NCI-H2171 treated with DMSO at 0.1 percent for 48 hours (cell line): ENCODE measurements at places on chromosomes 7 and 10.

GRCh38 chr7:40341836-40342235 lies 207.0 kb downstream of the SUGCT start:
- DNase-seq: no peak

GRCh38 chr10:36464291-36464690 lies 661.1 kb upstream of the ANKRD30A start:
- DNase-seq: no peak

- no peak for DNase-seq
These were observed 61.3 kb upstream of the DNAAF5 start for GRCh38 chr7:664997-665735.

- DNase-seq: no peak
These were observed 51.2 kb upstream of the TMEM248 start for GRCh38 chr7:66869660-66870450.

DNA sequence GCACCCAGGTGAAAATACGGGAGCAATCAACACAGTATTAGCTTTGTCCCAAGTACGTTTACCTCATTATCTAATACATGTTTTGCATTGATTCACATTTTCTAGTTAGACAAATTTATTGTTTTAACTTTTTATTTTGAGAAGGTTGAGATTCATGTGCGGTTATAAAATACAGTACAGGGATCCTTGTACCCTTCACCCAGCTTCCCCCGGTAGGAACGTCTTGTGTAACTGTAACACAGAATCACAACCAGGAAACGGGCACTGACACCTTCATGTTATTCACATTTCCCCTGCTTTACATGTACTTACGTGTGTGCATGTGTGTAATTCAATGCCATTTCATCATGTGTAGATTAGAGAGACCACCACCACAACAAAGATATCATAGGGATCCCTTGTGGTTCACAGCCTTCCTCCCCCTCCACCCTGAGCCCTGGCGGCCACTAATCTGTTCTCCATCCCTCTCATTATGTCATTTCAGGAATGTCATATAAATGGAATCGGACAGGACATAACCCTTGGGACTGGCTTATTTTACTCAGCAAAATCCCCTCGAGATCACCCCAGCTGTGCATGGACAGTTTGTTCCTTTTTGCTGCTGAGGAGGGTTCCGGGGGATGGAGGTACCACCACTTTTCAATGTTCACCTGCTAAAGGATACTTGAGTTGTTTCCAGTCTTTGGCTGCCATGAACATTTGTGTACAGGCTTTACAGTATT lies 46.5 kb upstream of the C10orf71 start:
- DNase-seq: no peak

- no peak for DNase-seq
These were observed 14.5 kb downstream of the TMEM120A start for GRCh38 chr7:75979759-75980429.

DNA sequence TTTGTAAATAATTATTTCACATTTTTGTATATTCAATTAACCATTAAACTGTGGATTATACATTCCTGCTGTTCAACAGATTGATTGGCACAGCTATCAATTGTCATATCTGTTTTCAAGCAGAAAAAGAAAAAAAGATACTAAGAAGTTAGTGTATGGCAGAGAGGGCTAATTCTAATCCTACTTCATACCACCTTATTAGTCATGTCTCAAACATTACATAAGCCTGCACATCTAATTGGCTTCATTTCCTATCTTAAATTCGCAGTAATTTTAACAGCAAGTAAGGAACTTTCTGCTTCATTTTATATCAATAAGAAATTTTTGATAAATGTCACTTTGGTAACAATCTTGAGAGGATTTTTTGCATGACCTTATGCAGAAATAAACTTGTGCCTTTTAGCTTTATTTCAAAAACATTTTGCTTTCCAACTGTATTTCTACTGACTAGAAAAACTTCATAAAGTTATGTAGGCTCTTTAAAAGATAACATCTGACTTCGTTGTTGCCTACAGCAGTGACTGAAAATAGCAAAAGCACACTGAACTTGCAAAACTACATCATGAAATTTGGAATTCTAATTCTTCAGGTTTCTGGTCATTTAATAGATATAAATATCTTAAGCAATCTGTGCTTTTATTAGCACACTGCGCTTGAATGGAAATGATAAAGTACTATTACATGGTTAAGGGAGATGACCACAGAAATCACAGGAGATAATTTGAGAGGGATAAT lies 111.5 kb downstream of the SEMA3C start:
- no peak for DNase-seq

GRCh38 chr10:50497758-50498157 lies 126.0 kb downstream of the SGMS1 start:
- no peak for DNase-seq

DNA sequence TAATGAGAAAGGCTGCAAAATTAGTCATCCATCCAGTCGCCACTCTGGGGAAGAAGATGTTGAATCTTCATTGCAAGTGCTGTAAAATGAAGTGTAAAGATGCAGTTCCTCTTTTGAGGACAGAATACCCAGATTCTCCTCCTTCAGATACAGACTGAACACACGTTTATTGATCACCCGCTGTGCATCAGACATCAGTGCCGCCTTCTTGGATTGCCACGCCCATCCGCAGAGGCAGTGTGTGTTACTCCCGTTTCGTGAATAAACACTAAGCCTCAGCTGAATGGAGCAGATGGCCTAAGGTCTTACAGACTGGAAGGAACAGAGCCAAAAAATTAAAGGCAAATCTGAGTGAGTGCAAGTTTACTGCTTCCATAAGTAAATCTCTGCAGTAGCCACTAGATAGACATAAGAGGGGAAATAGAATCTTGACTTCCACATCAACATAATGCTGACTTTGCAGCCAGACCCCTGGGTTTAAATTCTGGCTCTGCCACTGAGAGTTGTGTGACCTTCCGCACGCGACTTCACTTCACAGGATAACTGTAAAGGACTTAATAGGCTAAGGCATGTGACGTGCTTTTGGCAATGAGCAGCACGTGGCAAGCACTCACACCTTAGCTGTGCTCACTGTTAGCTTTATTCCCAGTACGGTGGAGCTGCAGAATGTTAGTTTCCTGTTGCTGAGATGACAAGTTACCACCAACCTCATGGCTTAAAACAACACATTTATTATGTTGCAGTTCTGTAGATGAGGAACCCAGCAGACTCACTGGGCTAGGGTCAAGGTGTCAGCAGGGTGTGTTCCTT lies 285.9 kb downstream of the CELF2 start:
- DNase-seq: peak; percentile 2

GRCh38 chr10:61903928-61904344 lies 2.4 kb downstream of the ARID5B start:
- DNase-seq: peak; percentile 77

- no peak for DNase-seq
These were observed 91.3 kb downstream of the SCRN1 start for GRCh38 chr7:29898301-29898700.

DNA sequence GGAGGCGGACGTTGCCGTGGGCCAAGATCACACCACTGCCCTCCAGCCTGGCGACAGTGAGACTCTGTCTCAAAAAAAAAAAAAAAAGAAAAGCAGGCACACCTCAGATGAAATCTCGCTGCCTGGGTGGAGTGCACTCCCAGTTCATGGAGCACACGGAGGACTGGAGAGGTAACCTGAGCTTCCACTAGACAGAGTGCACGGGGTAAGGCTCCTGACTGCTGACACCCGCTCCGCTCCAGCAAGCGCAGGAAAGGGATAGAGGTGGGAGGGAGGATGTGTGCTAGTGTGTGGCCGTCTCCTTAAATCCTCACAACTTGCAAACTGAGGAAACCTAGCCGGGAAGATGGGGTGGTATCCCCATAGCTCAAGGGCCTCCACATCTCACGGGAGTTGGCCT lies 50.8 kb downstream of the FAM53B start:
- DNase-seq: peak; percentile 89

DNA sequence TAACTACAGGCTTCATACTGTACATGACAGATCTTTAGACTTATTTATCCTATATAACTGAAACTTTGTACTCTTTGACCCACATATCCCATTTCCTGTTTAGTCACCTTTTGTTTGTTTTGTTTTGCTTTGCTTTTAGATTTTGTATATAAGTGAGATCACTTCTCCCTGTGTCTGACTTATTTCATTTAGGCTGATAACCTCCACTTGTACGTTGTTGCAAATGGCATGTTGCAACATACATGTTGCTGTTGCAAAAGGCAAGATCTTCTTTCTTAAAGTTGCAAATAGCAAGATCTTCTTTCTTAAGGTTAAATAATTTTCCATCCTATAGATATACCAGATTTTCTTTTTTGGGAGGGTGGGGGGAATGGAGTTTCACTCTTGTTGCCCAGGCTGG lies 341.5 kb downstream of the OTUD1 start:
- no peak for DNase-seq

- DNase-seq: no peak
These were observed 229.1 kb upstream of the MKLN1 start for GRCh38 chr7:131098527-131098926.

- DNase-seq: no peak
These were observed 18.8 kb upstream of the TLL2 start for GRCh38 chr10:96532523-96532922.

GRCh38 chr10:107915215-107915610 lies 750.7 kb upstream of the SORCS1 start:
- DNase-seq: no peak

DNA sequence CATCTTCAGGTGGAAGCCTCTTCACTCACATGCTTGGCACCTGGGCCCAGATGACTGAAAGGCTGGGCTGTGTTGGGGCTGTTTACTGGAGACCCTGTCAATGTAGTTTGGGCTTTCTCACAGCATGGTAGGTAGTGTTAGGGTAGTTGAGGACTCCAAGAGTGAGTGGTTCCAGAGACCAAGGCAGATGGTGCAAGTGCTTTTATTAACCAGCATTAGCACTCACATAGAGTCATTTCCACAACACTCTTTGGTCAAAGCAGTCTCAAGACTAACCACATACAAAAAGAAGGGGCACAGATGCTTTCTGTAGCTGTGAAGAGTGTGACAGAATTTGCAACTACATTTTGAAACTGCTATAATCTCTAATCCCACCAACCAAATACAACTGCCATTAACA lies 135.0 kb downstream of the RTKN2 start:
- no peak for DNase-seq

- DNase-seq: no peak
These were observed 21.1 kb downstream of the FAM53B start for GRCh38 chr10:124722798-124723783.

DNA sequence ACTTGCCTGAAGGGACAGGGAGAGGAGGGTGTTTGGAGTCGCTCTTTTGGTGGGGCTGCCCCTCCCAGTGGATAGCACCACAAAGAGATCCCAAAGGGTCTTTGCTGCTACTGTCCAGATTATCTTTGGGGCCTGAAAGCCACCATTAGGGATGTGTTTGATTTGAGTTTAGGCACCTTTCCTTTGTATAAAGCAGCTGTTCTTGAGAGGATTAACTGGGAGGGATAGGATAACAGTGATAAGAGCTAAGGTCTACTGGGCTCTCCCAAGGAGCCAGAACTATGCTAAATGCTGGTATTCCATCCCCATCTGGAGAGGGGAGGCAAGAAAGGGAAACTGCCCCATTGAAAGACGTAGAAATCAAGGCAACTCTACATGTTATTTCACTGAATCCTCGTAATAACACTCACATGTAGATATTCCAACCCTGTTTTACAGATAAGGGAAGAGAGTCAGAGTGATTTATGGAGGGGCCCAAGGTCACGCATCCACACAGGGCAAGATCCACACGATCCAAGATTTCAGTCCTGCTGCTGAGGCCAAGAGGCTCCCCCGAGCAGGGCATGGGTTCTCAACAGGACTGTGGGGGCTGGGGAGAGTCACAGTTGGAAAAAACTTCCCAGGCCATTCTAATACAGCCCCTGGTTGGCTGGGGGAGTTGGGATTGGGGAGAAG lies 11.1 kb upstream of the TCF7L2 start:
- no peak for DNase-seq

GRCh38 chr7:37105762-37106161 lies 342.9 kb downstream of the ELMO1 start:
- no peak for DNase-seq

GRCh38 chr7:41699516-41699915 lies 3.4 kb downstream of the INHBA start:
- no peak for DNase-seq

DNA sequence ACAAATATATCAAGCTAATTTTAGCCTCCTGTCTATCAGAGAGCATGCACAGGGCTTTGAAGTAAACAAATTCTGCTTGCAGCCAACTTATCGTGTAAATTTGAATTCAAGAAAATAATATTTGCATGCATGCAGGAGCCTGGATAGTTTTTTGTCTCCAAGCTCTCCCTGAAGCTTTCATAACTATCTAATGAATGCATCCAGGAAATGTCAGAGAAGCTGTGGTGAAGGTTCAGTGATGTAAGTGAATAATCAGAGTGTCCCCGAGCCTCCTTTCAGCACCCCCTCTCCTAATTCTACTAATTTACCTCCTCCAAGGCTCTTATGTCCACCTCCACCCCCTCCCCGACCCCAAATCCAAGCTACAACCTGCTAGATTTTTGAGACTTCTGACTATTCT lies 172.0 kb upstream of the ZNF32 start:
- DNase-seq: no peak

DNA sequence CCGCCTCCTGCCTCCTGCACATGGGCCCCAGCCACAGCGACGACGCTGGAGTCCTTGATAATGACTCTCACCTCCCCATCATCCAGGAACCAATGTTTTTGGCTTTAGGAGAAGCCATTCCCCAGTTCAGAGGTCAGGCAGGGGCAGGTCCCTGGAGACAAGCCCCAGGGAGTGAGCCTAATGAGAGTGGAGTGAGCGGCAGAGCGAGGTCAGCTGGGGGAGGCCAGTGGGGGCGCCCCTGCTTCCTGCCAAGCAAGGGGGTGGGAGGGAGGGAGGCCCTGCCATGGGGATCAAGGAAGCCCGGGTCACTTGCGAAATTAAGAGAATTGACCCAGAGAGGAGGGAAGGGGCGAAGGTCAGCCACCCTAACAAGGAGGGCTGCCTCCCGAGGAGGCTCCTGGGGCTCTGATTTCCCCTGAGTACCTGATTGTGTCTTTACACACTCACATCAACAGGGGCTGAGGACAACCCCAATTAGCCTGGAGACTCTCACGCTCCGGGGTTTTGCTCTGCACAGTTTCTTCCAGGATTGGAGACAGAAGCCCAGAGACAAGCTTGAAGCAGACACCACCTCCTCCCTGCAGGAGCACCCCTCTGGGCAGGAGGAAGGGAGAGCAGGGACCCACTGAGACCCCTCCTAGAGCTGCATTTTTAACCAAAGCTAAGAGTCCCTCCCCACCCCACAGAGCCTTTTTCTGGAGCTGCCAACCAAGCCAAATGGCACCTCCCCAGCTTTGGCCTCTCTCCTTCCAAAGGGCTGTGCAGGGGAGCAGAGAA lies 112.1 kb downstream of the COL13A1 start:
- no peak for DNase-seq

DNA sequence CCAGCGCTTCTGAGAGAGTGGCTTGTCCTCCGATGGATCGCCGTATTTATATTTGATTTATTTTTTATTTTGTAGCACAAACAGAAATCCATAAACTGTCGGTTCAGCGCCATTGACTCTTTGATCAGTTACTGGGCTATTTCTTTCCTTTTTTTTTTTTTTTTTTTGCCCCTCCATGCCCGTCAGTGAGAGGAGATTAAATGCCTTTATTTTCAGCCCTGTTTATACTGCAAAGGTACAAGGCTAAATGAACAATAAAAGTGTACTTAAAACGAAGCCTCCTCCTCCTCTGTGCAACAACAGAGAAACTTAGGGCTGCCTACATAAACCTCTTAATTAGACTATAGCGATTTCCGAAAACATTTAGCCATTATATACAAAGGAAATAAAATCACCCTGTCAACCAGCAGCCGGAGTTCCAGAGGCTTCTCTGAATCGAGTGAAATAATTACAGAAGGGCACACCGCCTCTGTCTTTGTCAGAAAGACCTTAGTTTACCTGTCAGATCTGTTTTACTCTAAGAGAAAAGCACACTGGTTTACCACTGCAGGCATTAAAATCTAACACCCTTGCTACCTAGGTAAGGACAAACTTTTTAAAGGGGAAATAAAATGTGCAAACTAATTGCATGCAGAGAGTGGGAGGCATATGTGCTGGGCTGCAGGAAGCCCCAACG lies 3.5 kb downstream of the EBF3 start:
- peak; percentile 22 for DNase-seq
